ENCODE measurements at places on chromosomes 4 and X. TPM values are rescaled to one million over a fixed set of nuclear protein-coding genes. Genes with fewer than 3 reads are reported as not detected.

GRCh38 chrX:10617186-10617998 is 3.0 kb downstream of the MID1 start:
- DNase-seq, result no peak

GRCh38 chr4:121728066-121728465 is 31.3 kb upstream of the ANXA5 start:
- DNase-seq, result peak; percentile 87

DNA sequence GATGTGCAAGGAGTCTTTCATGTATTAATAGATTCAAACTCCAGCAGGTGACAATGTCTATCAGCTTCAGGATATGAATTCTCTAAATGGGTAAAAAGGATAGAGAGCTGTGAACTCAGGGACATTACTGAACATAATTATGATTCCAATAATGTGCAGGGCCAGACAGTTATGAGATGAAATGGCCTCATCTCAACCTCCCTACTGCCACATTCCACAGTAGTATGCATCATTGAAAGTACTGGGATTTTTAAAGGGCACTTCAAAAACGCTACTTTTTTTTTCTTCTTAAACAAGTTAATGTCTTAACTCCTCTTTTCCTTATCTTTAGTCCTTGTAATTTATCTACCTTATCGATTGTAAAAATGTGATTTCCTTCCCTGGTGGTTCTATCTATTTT is 202.0 kb downstream of the APBB2 start:
- peak; percentile 44 for DNase-seq

- DNase-seq, result peak; percentile 70
These were observed at the start of gene PABPC4L for GRCh38 chr4:134201216-134202161. Gene PABPC4L (minus strand): TSS chr4:134201789. CDS start chr4:134201019, 770 bp downstream.

DNA sequence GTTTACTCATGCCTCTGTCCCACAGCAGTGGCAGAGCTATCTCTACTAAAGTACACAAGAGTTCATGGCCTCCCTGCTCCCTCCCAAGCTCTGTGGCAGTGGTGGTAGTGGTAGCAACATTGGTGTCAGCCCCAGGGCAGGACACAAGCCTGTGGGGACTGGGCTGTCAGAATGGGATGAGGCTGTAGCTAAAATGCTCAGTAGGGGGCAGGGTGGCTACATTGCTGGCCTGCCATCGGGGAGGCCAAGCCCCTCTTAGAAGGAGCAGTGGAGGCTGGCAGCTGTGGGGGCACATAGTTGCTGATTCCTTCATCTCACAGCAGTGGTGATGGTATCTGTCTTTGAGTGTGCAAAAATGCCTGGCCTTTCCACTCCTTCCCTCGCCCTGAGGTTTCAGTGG is 461.7 kb downstream of the PCDH18 start:
- DNase-seq, result no peak

DNA sequence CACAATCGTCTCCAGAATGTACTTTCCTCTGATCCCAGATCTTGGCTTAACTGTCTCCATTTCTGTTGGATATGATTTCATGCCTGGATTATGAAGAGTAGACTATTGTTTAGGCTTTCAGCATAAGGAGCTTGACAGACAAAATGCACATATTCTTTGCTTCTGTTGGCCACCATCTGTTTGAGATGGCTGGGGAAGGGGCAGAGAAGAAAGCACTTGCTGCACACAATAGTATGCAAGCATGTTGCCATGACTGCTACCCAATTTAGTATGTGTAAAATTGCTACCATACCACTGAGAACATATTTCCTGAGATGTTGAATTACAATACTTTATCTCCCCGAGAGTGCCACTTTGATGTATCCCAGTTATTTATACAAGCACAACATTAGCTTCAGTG is 127.9 kb upstream of the BMPR1B start:
- DNase-seq, result no peak

DNA sequence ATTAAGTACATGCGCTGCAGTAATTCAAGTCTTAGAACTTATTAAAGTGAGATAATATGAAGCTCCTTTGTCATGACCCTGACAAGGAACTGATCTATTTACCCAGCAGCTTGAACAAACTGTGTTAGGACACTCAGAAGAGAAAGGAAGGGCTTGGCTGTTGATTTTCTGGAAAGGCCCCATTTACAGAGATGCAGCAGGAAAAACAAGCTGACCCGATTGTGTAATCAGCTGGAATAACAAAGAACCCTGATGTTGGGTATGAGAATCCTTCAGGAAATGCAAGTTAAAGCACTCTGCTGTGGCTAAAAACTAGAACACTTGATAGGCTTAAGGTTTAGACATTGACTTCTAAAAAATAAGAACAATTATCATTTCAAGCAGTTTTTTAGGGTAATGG is 64.8 kb downstream of the TBC1D9 start:
- DNase-seq, result peak; percentile 20

DNA sequence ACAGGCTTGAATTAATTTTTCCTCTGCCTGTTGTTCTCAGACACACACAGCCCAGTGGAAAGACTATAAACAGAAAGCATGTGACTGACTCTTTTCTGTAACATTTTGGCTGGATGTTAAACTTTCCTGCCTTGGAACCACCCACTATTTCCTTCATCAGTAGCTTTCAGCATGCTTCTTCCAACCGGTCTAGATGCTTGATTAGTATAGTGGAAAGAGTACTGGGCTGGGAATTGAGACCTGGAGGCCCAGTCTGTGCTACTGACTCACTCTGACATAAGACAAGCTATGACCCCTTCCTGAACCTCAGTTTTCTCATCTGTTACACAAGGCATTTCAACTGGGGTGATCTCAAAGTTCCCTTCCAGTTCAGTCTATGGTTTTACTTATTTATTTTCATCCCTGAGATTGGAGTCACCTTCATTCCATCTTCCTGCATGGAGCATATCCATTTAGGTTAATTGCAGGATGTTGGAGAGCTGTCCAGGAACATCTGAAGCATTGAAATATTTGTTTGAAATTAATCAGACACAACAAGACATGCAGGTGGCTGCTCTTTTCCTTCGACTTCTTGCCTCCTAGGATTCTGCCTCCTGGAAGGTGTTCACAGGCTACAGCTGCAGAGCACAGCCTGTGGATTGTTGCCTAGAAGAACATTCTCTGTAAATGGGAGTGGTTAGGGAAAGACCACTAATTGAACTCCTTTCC is 173.4 kb downstream of the RTL9 start:
- peak; percentile 49 for DNase-seq

DNA sequence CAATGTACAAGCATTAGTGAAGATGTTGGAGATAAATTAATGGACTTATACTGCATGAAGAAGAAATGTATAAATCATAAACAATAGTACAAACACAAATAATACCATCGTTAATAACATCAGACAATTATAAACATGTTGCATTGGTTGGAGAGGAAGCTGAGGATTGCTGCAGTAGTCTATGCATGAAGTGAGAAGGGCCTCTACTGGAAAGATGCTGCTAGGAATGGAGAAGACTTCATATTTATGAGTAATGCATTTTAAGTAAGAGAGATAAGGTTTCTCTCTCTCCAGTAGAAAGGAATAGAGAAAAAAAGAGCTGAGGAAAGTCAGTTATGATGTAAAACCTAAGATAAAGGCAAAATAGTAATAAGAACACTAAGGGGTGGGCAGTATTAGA is 247.8 kb downstream of the GRID2 start:
- DNase-seq, result no peak

GRCh38 chr4:112315446-112315845 is 18.3 kb downstream of the ALPK1 start:
- DNase-seq, result no peak

DNA sequence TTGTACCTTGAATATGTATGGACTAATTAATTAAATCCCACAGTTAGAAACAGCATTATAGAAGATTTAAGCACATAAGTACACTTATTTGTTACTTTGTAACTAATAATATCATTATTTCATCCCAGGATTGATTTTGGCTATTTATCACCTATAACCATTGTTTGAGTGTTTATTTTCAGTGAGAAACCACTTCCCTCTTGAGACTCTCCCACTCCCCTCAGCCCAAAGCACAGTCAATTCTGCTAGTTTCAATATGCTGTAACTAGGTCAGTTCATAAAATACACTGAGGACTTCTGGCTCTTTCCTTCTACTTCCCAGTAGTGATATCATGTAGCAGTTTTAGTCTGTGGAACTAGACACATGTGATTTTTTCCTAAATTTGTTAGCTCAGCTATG is 16.3 kb downstream of the OFD1 start:
- DNase-seq, result no peak

- peak; percentile 54 for DNase-seq
These were observed 81.8 kb upstream of the MAGEA4 start for GRCh38 chrX:151830911-151831310.

DNA sequence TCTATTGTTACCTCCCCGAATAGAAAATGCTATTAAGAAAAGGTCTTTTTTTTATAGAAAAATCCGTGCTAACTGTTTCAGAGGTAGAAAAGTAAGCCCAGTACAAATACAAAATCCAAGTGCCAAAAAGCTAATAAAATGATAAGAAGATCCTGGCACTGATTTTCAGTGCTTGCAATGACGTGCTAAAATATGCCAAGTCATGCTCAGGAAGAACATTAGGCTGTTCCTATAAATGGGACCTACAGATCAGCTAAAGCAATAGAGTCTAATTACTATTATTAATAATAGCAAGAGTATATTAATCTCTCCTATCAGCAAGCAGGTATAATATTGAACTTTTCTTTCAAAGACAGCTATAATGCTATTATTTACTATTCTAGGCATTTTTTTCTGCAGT is 305.8 kb downstream of the PPARGC1A start:
- no peak for DNase-seq

- DNase-seq, result no peak
These were observed 34.6 kb upstream of the NMU start for GRCh38 chr4:55670695-55671094.

GRCh38 chrX:37967714-37968113 is 38.6 kb upstream of the SYTL5 start:
- no peak for DNase-seq

Gene ARR3
- not detected for total RNA-seq

Gene ART3
- not detected for total RNA-seq

Gene PCSK1N
- total RNA-seq, result 62.0 TPM

Gene DGKK
- 0.05 TPM for total RNA-seq

Gene FOXO4
- total RNA-seq, result 13.7 TPM

Gene PNMA5
- not detected for total RNA-seq

Gene CT45A1
- total RNA-seq, result not detected

Gene ZBTB33
- 17.4 TPM for total RNA-seq

Gene STAG2
- 51.2 TPM for total RNA-seq

Gene MAGEA8
- not detected for total RNA-seq

Gene PFKFB1
- total RNA-seq, result not detected
